ENCODE measurements at places on chromosomes 7 and 10. TPM values are rescaled to one million over a fixed set of nuclear protein-coding genes. Genes with fewer than 3 reads are reported as not detected.

Gene HTR5A
- 0.03 TPM for polyA plus RNA-seq

DNA sequence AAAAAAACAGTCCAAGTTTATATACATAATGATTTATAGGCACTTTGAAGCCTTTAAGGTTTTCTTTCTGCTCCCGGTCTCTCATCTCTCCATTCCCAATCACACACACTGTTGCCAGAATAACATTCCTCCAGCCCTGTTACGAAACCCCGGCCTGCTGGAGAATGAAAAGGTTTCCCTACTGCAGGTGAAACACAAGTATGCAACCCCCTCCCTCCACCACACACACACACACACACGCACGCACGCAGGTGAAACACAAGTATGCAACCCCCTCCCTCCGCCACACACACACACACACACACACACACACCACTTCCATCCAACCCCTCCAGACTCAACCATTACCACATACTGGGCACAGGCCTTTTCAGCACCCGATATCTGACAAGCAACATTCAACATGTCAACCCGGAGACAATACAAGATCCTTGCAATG lies 87.5 kb downstream of the PARD3 start:
- DNase-seq = no peak

Gene LEP
- polyA plus RNA-seq = 0.01 TPM

Gene CDH23
- 1.7 TPM for polyA plus RNA-seq

DNA sequence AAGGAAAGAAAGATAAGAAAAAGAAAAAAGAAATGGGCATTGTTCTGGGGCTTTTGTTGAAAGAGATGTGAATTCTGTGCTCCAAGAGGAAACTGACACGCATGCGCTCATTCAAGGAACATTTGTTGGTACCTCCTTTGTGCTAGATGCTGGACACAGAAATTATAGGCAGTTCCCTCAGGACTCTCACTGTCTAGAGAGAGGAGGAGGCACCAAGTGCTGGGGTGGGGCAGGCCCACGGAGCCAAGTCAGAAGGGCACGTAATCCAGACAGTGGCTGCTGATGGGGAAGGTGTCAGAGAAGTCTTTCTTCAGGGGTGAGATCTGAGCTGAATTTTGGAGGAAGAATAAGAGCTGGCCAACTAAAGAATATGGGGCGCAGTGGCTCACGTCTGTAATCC lies 2.9 kb upstream of the ZFYVE27 start:
- DNase-seq = no peak

Gene FLNC
- polyA plus RNA-seq = 53.3 TPM

Gene PDZD7
- polyA plus RNA-seq = 95.8 TPM

GRCh38 chr10:3992382-3993178 lies 207.6 kb upstream of the KLF6 start:
- DNase-seq = no peak

GRCh38 chr10:19453967-19454366 lies 362.3 kb upstream of the PLXDC2 start:
- DNase-seq = no peak

DNA sequence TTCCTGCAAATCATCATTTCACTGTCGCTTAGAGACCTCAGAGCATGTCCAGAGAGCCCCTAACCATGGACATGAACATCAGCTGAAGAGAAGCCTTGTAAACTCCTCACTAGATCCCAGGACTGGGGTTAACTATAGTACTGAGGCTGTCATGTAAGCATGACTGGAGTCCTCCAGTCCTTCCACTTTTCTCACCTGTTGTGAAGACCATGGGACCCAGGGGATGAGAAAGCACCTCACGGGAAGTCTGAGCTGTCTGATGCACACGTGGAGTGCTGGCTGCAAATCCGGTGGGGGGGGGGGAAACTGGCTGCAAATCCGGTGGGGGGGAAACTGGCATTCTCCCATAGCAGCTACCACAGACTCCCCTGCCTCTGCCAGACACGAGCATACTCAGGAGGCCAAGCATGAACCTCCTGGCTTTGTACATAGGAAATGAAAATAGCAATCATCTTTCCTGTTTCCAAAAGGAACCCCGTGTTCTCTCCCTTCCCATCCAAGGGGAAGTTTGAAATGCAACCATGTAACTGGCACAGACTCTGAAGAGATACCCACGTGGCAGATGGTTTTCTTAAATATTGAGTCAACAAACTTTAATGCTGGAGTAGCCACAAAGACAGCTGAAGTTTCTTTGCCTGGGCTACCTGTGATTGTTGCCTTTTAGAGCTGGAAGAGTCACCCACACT lies 261.4 kb downstream of the ZMYND11 start:
- no peak for DNase-seq

Gene CYP3A7
- polyA plus RNA-seq = 1.8 TPM

- no peak for DNase-seq
These were observed 1270.2 kb upstream of the SORCS1 start for GRCh38 chr10:108434559-108435252.
